ENCODE measurements at places on chromosomes 16 and 17.

GRCh38 chr17:58811290-58811689 lies 55.6 kb downstream of the PPM1E start:
- no peak for DNase-seq

- no peak for DNase-seq
Observed at GRCh38 chr16:543301-544164, 16.0 kb downstream of the CAPN15 start.

- no peak for DNase-seq
Observed at GRCh38 chr17:31404028-31404949, 12.8 kb downstream of the RAB11FIP4 start.

DNA sequence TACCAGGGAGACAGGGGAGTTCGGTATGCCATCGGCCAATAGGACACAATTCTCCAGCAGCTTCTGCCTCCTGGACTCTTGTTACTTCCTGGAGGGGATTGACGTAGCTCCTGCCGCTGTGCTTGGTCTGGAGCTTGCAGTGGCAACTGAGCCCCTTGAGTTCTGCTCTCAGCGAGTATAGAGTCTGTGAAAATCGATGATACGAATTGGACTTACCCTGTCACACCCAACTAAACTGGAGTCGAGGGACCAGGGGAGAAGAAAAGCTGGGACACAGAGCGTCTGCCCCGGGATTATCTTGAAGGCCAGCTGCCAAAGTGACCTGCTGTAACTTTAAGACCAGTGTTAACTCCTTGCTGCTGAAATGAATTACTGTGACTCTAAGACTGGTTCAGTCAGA lies 22.2 kb downstream of the SEC14L1 start:
- DNase-seq = no peak

DNA sequence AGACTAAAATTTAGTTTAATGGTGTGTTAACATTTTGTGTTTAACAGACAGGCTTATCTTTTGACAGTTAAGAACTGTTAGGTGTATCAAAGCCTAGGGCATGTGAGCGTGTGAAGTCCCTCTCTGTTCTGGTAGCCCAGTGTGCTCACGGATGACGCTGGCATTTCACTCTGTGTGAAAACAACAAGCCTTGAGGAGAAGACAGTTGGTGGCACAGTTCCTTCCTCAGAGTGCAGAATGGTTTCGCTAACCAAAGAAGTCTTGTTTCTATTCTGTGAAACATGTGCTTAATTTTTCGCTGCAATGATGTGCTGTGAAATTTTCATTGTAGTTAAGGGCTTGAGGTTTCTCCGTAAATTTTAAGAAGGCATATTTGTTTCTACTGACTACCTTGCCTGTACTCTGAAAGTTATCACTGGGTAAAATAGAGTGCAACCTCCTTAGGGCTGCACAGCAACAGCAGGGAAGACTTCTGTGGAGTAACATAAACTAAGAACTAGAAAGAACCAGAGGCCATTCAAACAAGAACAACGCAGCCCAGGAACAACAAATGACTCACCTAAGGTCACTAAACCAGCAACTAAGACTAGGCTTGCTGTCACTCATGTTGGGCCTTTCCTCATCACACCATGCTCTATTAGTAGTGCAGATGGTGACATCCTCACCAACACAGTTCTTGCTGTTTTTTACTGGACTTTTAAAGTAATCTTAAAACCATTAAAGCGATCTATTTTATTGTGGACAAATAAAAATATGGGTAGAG lies 33.4 kb downstream of the BRD7 start:
- no peak for DNase-seq
